Stimulated activated naive CD4-positive, alpha-beta T cell treated with Interleukin-2 at 50 U/mL for 16 hours (primary cell): ENCODE measurements at places on chromosomes 5 and 9.

- DNase-seq = no peak
These were observed 16.4 kb upstream of the SPINK6 start for GRCh38 chr5:148186248-148187003.

GRCh38 chr5:150628936-150629485, 11.4 kb upstream of the SYNPO start:
- DNase-seq = no peak

DNA sequence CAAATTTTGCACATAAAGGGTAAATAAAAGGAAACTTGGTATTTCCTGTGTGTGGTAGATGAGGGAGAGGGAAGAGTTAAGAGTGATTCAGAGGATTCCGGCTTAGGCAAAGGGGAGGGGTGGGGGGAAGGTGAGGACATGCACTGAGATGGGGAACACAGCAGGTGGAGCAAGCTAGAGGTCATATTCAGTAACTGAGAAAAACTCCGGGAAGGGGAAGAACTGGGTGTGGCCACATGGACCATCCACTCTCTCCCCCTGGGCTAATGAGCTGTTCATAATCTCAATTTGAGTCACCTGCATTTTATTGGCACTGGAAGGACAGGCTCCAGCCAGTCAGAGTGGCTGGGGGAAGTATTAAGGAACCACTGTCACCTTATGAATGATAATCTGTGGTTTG, 45.1 kb upstream of the UGCG start:
- DNase-seq = no peak

DNA sequence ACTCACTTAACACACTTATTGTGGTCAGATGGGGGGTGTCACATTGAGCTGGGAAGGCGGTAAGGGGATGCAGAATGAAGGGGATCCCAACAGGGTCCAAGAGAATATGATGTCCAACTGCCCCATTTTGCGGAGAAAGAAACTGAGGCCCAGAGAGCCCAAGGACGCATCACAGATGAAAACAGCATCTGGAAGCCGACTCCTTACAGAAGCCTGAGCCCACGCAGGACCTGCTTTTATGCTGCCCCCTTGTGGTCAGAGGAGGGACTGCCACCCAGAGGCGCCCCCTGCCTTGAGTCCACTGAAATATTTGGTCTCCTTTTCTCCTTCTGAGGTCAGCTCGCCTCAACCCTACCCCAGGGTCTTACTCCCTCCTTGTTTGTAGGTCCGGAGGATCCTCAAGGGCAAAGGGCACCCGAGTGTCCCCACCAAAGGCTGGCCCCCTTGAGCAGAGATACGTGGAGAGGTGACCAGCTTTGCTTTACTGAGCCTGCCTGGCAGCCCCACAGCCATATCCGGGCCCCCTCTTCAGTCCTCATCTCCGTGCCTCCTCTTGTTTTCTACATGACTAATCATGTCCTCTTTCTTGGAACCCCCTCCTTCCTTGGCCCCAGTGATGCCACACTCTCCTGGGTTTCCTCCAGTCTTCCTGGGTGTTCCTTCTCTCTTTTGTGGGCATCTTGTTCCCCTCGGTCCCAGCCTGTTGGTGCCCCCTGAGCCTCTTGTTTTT, 30.0 kb upstream of the TTLL11 start:
- peak; percentile 56 for DNase-seq

DNA sequence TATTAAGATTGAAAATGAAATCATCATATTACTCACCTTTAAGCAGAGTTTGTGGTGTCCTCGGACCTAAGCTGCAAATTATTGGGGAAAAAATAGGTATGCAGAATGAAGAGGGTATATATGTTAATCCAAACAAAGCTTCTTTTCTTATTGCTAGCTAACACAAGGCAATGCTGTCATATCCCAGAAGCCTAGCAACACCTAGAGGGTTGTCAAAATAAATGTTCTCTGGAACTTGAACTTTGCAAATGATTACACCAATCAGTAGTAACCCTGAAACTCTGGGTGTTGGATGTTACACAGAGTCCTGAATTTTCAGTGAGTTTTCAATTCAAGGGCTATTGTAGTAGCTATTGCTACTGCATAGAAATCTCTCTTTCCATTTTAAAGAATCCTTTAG, at the start of gene C6:
C6 (minus strand) TSS at position 193 of the 400 bp plus-strand sequence. CDS start 10,302 bp downstream, outside the sequence.
- DNase-seq = no peak

DNA sequence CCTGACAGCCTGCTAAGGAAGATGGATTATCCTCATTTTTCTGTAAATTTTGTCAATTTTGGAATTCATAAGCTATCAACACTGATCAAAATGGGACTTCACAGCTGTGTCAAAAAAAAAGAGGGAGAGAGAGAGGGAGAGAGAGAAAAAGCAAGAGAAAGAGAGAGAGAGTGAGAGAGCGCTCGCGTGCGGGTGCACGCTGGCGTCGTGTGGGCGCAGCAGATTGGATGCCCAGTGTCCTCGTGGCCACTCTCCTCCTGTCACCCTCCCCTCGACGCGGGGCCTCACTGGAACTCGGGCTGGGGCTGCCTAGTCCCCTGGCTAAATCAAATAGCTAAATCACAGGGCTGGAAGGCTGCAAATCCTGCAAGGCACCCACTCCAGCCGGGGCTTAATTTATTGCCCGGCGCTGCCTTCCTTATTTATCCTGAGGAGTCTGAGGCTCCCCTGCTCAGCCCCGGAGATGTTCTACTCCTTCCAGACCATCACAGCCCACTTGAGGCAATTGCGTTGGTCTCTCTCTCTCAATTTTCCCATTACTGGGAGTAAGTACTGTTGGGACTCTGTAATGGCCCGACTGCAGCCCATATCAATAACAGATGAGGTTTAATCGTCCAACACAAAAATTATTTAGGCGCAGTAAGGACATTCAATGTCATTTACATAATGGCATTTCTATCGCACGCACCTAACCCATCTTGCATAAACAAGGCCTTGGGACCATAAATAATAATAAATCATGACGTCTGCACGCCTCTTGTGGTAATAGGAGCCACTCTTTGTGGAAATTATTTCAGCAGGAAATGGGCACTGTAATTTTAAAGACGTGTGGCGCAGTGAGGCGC, 94.2 kb downstream of the PAX5 start:
- no peak for DNase-seq

DNA sequence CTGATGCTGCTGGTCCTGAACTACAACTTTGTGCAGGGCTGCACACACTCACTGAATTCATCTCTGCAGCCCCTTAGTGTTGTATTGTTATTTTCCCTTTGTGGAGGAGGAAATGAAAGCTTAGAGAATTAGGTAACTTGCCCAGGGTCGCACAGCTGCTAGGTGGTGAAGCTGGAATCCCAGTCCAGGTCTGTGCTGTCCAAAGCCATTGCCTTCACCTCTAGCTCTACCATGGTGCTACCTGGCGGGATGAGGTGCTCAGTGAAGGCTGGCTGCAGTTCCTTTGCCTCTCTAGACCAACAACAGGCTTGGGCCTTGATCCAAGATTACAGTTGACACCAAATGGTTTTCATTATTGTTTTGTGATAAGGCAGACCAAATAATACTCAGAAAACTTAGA, 177.8 kb upstream of the PITX1 start:
- no peak for DNase-seq

GRCh38 chr5:171588790-171589189, 169.3 kb downstream of the FGF18 start:
- DNase-seq = no peak

GRCh38 chr9:105693435-105694189, 729 bp upstream of the TMEM38B start:
- DNase-seq = no peak

- no peak for DNase-seq
These were observed 69.9 kb downstream of the AUH start for GRCh38 chr9:91291866-91292265.

DNA sequence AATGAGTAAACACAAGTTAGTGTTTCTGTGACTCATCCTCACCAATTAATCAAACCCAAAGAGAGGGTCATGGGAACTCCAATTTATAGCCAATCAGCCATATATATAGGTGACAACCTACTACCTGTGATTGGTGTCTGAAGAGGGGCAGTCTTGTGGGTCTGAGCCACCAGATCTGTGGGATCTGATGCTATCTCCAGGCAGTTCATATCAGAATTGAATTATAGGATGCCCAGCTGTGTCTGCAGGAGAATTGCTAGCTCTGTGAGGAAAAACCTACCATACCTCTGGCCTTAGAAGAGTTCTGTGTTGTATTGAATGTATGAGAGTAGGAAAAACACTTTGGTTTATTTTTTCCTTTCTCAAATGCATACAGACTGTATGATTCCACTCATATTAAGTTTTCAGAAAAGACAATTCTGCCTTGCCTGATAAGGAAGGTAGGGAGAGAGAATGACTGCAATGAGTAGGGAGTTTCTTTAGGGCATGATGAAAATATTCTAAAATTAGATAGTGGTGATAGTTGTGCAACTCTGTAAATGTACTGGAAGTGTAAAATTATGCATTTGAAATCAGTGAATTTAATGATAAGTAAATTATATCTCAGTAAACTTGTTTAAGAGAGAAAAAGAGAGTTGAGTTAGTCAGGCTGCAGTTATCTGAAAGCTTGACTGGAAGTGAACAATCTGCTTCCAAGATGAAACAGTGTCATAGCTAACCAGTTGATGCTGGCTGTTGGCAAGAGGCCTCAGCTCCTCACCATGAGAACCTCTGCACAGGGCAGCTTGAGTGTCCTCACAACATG, 274.9 kb downstream of the AUH start:
- no peak for DNase-seq

- no peak for DNase-seq
These were observed 58.0 kb upstream of the FSTL4 start for GRCh38 chr5:133670336-133670735.

GRCh38 chr9:124392254-124392870, 22.9 kb downstream of the PSMB7 start:
- no peak for DNase-seq

- no peak for DNase-seq
These were observed 256.8 kb upstream of the ADAMTS16 start for GRCh38 chr5:4883360-4883759.

GRCh38 chr5:36654564-36654963, 48.2 kb downstream of the SLC1A3 start:
- DNase-seq = no peak

DNA sequence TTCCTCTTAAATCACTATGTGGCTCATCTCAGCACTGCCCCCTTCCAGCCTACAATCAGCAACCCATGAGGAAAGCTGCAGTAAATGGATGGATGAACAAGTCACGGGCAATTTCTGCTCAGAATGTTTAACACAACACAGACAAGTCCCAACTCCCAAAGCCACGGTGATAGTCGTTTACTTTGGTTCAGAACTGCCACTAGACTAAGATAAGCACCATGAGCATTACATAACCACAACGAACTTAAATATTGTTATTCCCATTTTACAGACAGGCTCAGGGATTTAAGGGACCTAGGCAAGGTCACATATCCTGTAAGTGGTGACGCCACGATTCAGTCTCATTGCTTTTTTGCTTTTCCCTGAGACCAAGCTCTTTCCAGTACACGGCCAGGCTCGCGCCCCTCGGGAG, 2.0 kb upstream of the SMIM27 start:
- DNase-seq = no peak

GRCh38 chr5:35924950-35925722, 13.3 kb downstream of the CAPSL start:
- DNase-seq = peak; percentile 82

- DNase-seq = no peak
These were observed 27.9 kb upstream of the ITGA2 start for GRCh38 chr5:52961274-52961681.

DNA sequence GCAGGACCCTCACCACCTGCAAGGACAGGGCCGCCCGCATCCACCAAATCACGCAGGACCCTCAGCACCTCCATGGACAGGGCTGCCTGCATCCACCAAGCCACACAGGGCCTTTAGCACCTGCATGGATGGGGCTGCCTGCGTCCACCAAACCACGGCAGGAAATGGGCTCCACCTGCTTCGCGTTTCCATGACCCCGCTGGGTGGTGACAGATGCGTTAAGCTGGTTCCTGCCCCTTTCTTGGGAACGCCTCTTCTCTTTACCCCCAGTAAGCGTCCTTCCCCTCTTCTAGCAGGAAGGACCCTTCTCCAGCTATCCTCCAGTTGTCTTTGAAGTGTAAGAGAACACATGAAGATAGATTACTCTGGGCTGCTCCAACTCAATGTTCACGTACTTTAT, 13.5 kb downstream of the FBP1 start:
- DNase-seq = no peak

- no peak for DNase-seq
These were observed 287.5 kb downstream of the SMARCA2 start for GRCh38 chr9:2302606-2303005.
